ENCODE measurements at places on chromosomes 1 and 21. TPM values are rescaled to one million over a fixed set of nuclear protein-coding genes. Genes with fewer than 3 reads are reported as not detected.

GRCh38 chr1:40399984-40400704 is 26.6 kb downstream of the SMAP2 start:
- no peaks in the 10 kb centered on the region for H3K4me1 ChIP-seq
- no peaks in the 10 kb centered on the region for H3K36me3 ChIP-seq
- H3K27me3 ChIP-seq = no peaks in the 10 kb centered on the region
- peak; percentile 23 for DNase-seq
- peak overlapping the region; percentile 45 for H3K27ac ChIP-seq

GRCh38 chr1:20660847-20661206 is 342 bp downstream of the DDOST start:
- no peak for DNase-seq
- H3K27ac ChIP-seq = peak overlapping the region; percentile 63
- H3K4me3 ChIP-seq = peak overlapping the region; percentile 88

The PLEKHO1 gene
- 25.9 TPM for total RNA-seq

The DNALI1 gene
- total RNA-seq = 1.8 TPM

GRCh38 chr21:38965910-38966504 is 160.3 kb downstream of the ETS2 start:
- H3K36me3 ChIP-seq = no peaks in the 10 kb centered on the region
- H3K4me3 ChIP-seq = no peak overlapping the region
- peak overlapping the region; percentile 48 for H3K27ac ChIP-seq
- no peaks in the 10 kb centered on the region for H3K4me1 ChIP-seq
- DNase-seq = no peak

GRCh38 chr1:219020386-219020785 is 153.3 kb upstream of the LYPLAL1 start:
- no peak overlapping the region for H3K27ac ChIP-seq
- no peak overlapping the region for H3K4me3 ChIP-seq
- no peaks in the 10 kb centered on the region for H3K27me3 ChIP-seq
- no peak for DNase-seq
- no peaks in the 10 kb centered on the region for H3K4me1 ChIP-seq
- H3K36me3 ChIP-seq = no peaks in the 10 kb centered on the region

GRCh38 chr1:76284842-76285241 is 210.3 kb downstream of the ST6GALNAC3 start:
- H3K4me3 ChIP-seq = no peak overlapping the region
- H3K27ac ChIP-seq = no peak overlapping the region
- no peak for DNase-seq

The USP16 gene
- total RNA-seq = 38.4 TPM

- H3K4me3 ChIP-seq = no peak overlapping the region
- H3K4me1 ChIP-seq = no peaks in the 10 kb centered on the region
- DNase-seq = no peak
- no peak overlapping the region for H3K27ac ChIP-seq
- no peaks in the 10 kb centered on the region for H3K36me3 ChIP-seq
These were observed 94.4 kb downstream of the MIS18A start for GRCh38 chr21:32184485-32184884.

DNA sequence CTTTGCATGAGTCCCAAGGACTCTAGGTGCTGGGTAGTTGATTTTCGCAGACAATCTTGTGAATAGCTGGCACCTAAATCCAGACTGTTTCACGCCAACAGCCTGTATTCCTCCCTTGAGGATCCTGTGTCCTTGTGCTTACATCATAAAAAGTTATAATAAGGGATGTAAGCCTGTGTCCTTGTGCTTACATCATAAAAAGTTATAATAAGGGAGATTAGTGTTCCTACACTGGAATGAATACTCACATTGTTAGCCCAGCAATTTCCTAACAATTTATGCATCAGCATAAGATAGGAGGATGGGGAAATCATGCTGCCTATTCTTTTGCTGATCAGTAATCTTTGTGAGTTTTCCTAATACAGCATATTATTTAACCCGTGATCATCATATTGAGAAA is 4.0 kb upstream of the HSD3B2 start:
- no peak overlapping the region for H3K4me3 ChIP-seq
- H3K4me1 ChIP-seq = no peaks in the 10 kb centered on the region
- no peaks in the 10 kb centered on the region for H3K36me3 ChIP-seq
- H3K27ac ChIP-seq = no peak overlapping the region

The FCRL2 gene
- 114 TPM for total RNA-seq

DNA sequence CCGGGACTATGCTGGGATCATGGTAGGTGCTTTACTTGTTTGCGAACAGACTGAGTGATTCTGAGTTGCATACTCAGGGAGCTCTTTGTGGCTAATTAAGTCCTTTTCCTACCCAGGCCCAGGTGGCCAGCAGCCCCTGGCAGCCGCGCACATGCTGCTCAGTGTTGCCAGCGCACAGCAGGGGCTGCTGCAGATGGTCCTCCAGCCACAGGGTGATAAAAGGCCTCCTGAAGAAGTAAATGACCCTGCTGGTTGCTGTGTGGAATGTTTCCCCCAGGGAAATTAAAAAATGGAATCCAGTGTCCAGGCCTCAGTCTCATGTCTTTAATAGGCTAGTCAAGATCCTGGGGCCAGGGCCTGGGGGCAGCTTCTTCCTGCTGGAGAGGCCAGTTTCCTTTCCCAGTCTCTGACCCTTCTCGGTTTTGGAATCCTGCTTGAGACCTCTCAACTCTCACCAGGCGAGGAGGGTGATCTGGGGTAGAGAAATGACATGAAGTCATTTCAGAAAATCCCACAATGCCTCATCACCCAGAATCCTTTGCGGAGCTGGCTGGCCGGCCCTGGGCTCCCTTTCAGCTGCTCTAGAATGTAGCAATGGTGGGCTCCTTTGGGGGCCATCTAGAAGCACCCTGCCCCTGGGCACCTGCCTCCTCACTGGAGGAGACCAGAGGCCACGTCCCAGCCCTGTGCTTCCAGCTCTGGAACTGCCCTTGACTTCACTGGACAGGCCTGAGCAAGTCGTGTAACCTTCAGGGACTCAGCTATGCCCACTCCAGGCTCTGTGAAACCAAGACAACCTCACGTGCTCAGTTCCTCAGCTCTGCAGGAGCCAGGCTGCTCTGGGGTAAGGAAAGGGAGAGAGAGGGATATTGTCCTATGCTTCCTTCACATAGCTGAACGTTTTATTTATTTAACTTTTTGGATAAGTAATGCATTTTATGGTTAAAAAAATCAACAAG is 131.4 kb downstream of the MRPS6 start:
- no peak overlapping the region for H3K4me3 ChIP-seq
- no peak overlapping the region for H3K27ac ChIP-seq
- no peaks in the 10 kb centered on the region for H3K36me3 ChIP-seq
- H3K4me1 ChIP-seq = no peaks in the 10 kb centered on the region
- DNase-seq = no peak
- H3K27me3 ChIP-seq = no peaks in the 10 kb centered on the region

DNA sequence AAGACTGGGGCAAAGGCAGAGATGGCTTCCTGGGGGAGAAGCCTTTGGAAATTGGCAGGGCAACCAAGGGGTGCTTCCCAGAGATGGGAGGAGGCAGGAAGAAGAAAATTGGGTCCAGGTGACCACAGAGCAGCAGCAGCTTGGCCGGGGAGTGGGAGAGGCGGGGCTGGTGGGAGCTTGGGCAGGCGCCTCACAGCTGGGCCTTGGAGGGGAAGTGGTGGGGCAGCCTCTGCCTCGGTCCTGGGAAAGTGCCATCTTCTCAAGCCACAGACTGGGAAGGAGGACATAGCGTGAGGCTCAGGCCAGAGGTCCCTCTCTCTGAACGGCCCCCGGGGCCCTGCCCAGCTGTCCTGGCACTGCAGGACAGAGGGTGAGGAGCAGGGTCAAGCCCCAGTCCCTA is 24.0 kb upstream of the WASF2 start:
- DNase-seq = no peak
- H3K4me3 ChIP-seq = no peak overlapping the region
- H3K4me1 ChIP-seq = peaks cover 5% of the 10 kb centered on the region
- H3K36me3 ChIP-seq = no peaks in the 10 kb centered on the region

All from Peyer's patch (tissue), 4 donors.